Hematopoietic multipotent progenitor cell (in vitro differentiated cells): ENCODE measurements at places on chromosomes 6 and 20.
A peak's percentile ranks its signal among the peaks of the same experiment; 100 is the strongest.

- DNase-seq: no peak
Observed at GRCh38 chr20:31516651-31517050, 2.4 kb downstream of the HM13 start.

- no peak for DNase-seq
Observed at GRCh38 chr20:49685161-49685601, 28.5 kb downstream of the B4GALT5 start.

DNA sequence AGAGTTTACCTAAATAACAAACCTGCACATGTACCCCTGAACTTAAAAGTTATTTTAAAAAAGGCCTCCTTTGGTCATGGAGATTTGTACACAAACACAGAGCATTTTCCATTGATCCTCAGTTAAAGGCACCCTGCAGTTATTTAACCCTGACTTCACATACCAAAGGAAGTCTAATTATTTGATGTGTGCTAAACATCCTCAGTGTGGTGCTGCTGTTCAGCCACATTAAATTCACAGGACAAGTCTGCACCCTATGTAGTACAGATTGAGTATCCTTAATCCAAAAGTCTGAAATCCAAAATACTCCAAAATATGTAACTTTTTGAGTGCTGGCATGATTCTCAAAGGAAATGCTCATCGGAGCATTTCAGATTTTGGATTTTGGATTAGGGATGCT is 21.4 kb downstream of the KCNQ5 start:
- DNase-seq: no peak

DNA sequence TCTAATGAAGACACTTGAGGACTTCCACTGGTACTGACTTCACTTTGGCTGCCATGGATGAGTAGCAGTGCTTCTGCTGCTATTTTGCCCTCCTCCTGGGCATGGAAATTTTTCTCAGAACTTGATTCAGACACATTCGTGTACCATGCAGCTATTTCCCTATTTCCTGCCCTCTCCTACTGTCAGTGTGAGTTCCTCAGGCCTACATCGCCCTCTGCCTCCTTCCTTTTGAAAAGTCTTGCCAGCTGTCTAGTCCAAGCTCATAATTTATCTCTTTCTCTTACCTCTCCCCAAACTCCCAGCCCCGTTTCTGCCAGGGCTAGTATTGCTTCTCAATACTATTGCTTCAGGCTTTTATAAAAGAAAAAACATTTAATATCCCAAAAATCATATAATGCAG is 470.2 kb downstream of the ADGRB3 start:
- DNase-seq: no peak

DNA sequence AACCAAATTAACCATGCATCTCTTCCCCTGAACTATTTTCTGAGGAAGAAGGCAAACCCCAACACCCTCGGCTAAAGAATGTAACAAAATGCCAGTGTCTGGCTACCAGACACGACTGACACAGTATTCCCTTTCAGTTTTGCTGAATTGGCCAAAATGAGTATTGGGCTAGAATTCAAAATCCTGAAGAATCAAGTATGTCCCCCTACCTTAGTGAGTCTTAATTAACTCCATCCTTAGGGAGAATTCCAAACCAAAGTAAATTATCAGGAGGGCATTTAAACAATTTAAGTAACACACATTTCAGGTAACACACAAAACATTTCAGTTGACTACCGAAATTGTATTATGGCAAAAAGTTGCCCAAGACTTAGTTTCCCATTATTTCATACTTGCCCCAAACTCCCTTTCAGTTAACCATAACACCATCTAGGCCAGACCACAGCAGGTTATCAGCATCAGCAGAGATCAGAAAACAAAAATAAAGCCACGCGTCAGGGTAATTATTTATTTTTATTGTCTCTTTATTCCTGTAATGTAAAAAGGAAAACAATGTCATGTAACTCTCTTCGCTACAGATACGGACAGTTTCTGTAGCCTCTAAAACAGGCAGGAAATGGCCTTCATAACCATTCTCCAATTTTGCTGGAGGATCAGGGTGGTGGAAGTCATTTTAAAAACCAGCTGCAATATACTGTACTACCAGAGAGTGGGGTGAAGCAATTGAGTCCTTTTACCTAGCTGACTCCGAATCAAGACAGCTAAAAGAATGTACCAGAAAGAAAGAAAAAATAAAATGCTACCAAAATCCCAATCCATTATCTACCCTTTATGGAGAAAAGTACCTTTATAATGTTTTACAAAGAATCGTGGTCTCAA is 1.9 kb downstream of the SNX5 start:
- DNase-seq: peak; percentile 64
